SJSA1 (cell line): ENCODE measurements at places on chromosomes 4 and X. TPM values are rescaled to one million over a fixed set of nuclear protein-coding genes. Genes with fewer than 3 reads are reported as not detected.

GRCh38 chr4:11341337-11342043 lies 87.2 kb downstream of the HS3ST1 start:
- H3K27me3 ChIP-seq = no peaks in the 10 kb centered on the region
- no peaks in the 10 kb centered on the region for H3K4me1 ChIP-seq
- DNase-seq = no peak
- H3K36me3 ChIP-seq = no peaks in the 10 kb centered on the region

PDE6B gene
- total RNA-seq = not detected in 2 replicates

IL3RA gene
- not detected in 2 replicates for total RNA-seq

GRCh38 chrX:7318241-7318640 lies 170.3 kb upstream of the PUDP start:
- no peaks in the 10 kb centered on the region for H3K36me3 ChIP-seq
- no peak for DNase-seq
- no peaks in the 10 kb centered on the region for H3K27me3 ChIP-seq
- H3K27ac ChIP-seq = no peak overlapping the region
- no peaks in the 10 kb centered on the region for H3K4me1 ChIP-seq

DNA sequence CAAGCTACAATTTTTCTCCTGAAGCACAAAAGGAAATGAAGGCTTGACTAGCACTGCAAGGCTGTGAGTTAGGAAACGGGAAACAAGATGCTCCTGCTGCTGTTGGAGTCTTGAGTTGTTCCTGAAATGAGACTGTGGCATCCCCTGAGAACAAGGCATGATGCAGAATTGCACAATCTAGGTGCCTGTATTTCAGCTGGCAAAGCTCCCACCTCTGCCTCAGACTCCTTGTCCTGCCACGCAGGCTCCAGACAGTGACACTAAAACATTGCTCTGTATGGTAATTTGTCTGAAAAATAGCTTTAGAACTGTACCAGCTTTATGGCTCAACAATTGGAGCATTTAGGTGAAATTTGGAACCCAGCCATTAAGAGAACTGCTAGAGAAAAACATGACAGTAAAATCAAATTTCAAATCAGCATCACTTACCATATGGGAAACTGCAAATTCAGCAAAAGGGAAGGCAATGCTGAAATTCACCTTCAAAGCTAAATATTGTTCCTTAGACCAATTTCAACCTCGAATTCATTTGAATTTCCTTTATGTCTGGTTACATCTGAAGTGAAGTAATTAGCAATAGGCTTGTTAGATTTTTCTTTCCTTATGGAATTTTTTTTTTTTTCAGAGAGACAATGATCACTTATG lies 103.4 kb downstream of the MFAP3L start:
- no peaks in the 10 kb centered on the region for H3K36me3 ChIP-seq
- H3K4me1 ChIP-seq = no peaks in the 10 kb centered on the region
- H3K27me3 ChIP-seq = no peaks in the 10 kb centered on the region

GRIA2 gene
- total RNA-seq = not detected in 2 replicates

DNA sequence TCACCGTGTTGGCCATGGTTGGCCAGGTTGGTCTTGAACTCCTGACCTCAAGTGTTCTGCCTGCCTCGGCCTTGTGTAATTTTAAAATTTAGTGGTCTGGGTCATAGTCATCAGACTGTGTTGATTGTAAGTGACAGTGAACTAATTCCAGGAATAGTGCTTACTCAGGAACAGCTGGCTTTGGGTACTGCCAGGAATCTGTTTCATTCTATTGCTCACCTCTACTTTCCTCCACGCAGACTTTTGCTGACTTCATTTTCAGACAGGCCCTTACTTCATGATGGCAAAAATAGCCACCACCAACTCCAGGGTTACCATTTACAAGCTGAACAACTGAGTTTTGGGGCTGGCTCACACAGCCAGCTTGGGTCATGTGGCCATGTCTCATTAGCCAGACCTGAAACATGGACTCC lies 54.6 kb downstream of the FNIP2 start:
- DNase-seq = no peak
- no peak overlapping the region for H3K4me3 ChIP-seq
- H3K4me1 ChIP-seq = peaks cover 33% of the 10 kb centered on the region

- peak; percentile 61 for DNase-seq
- no peaks in the 10 kb centered on the region for H3K36me3 ChIP-seq
- H3K4me1 ChIP-seq = peaks cover 11% of the 10 kb centered on the region
- H3K4me3 ChIP-seq = no peak overlapping the region
- H3K27me3 ChIP-seq = no peaks in the 10 kb centered on the region
These were observed 147.7 kb downstream of the CPEB2 start for GRCh38 chr4:15149839-15150592.

DNA sequence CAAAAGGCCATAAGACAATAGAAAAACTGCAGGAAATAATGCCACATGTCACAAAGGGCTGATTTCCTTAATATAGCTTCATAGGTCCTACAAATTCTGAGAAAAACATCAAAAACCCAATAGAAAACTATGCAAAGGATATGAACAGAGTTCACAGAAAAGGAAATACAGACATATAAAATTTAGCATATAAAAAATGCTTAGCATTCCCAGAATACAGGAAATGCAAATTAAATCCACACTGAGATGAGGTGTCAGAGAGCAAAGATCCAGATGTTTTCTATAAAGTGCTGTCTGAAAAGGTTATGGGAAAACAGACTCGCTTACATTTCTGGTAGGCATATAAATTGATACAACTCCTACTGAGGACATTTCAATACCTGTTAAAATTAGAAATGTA lies 33.8 kb downstream of the TXK start:
- H3K4me1 ChIP-seq = no peaks in the 10 kb centered on the region
- H3K27ac ChIP-seq = no peak overlapping the region
- DNase-seq = no peak
- no peak overlapping the region for H3K4me3 ChIP-seq

RTL9 gene
- 0.11 TPM in 1 of 2 replicates, not detected in the other for total RNA-seq

- no peaks in the 10 kb centered on the region for H3K27me3 ChIP-seq
- DNase-seq = peak; percentile 63
- no peak overlapping the region for H3K27ac ChIP-seq
- H3K4me1 ChIP-seq = 0 out of 2 replicates have a peak, but pooled peaks cover 4% of the 10 kb centered on the region
- no peaks in the 10 kb centered on the region for H3K36me3 ChIP-seq
These were observed 7.3 kb upstream of the OPN1LW start for GRCh38 chrX:154136627-154137161.

DNA sequence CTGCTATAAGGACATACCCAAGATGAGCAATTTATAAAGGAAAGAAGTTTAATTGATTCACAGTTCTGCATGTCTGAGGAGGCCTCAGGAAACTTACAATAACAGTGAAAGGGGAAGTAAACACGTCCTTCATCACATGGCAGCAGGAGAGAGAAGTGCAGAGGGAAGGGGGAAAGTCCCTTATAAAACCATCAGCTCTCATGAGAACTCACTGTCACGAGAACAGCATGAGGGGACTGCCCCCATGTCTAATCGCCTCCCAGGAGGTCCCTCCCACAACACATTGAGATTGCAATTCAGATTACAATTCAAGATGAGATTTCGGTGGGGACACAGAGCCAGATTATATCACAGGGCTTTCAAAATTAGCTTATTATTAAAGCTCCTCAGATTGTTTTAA lies 209.5 kb upstream of the PPP3CA start:
- no peaks in the 10 kb centered on the region for H3K27me3 ChIP-seq
- H3K36me3 ChIP-seq = no peaks in the 10 kb centered on the region
- no peak overlapping the region for H3K27ac ChIP-seq
- DNase-seq = no peak
- H3K4me1 ChIP-seq = no peaks in the 10 kb centered on the region

GRCh38 chr4:45453258-45453853 lies 670.5 kb downstream of the GABRG1 start:
- no peaks in the 10 kb centered on the region for H3K27me3 ChIP-seq
- no peak overlapping the region for H3K27ac ChIP-seq
- H3K4me3 ChIP-seq = no peak overlapping the region

NIPAL1 gene
- total RNA-seq = 0.91 and 2.4 TPM in 2 replicates

DNA sequence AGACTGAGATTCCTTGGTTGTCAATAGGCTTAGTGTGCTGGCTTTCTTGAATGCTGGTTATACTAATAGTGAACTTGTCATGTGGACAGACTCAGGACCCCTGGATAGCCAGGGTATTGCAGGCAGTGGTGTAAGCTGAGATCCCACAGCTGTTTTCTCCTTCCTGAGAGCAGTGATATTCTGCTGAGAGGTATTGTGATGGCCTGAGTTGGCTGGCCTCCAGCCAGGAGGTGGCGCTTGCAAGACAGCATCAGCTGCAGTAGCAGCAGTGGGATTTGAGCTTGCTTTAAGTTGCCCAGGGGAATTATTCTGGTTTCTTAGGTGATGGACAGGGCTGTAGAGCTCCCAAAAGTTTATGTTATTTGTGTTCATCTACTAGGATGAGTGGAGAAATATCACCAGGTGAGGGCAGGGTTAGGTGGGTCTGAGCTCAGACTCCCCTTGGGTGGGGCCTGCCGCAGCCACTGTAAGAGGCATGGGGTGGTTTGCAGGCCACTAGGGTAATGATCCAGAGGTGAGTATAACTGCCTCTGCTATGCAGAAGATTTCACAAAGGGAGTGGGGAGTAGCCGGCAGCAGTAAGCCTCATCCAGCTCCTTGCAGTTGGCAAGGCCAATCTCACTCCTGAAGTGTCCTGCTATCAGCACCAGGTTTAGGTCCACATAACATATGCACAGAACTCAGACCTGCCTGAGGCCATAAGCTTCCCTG lies 66.2 kb downstream of the IL15 start:
- no peak overlapping the region for H3K27ac ChIP-seq
- H3K4me1 ChIP-seq = no peaks in the 10 kb centered on the region
- H3K4me3 ChIP-seq = no peak overlapping the region
- no peaks in the 10 kb centered on the region for H3K36me3 ChIP-seq

DNA sequence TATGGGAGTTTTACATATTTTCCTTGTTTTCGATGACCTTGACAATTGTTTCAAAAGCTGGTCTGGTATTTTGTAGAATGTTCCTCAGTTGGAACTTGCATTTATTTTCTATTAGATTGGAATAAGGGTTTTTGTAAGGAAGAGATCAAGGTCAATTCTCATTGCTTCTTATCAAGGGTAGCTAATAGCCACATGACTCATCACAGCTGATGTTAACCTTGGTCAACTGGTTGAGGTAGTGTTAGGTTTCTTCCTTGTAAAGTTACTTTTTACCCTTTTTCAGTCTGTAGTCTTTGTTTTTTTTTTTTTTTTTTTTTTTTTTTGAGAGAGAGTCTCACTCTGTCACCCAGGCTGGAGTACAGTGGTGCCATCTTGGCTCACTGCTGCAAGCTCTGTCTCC lies 257.2 kb downstream of the SNCA start:
- H3K27ac ChIP-seq = no peak overlapping the region
- no peaks in the 10 kb centered on the region for H3K36me3 ChIP-seq
- no peak for DNase-seq

CT45A5 gene
- not detected in 2 replicates for total RNA-seq

DNA sequence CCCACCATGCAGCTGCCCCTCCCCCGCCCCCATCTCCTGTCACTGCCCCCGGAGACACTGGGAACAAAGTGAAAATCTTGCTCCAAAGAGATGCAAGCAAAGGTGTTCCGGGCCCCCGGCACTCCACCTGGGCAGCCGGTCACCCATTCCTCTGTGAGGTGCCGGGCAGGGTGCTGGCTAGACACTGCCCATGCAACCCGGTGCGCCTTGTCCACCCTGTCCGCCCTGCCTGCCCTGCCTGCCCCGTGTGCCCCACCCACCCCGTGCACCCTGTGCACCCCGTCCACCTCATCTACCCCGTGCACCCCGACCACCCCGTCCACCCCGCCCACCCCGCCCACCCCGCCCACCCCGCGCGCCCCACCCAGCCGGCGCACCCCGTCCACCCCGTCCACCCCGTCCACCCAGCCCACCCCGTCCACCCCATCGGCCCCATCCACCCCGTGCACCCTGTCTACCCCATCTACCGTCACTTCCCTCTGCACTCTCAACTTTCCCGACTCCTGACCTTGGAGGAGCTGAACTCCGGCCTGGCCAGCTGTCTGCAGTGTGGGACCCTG lies 31.9 kb upstream of the FGFR3 start:
- no peak overlapping the region for H3K4me3 ChIP-seq
- no peak for DNase-seq
- no peak overlapping the region for H3K27ac ChIP-seq
- H3K4me1 ChIP-seq = peaks cover 4% of the 10 kb centered on the region
- H3K27me3 ChIP-seq = no peaks in the 10 kb centered on the region

DNA sequence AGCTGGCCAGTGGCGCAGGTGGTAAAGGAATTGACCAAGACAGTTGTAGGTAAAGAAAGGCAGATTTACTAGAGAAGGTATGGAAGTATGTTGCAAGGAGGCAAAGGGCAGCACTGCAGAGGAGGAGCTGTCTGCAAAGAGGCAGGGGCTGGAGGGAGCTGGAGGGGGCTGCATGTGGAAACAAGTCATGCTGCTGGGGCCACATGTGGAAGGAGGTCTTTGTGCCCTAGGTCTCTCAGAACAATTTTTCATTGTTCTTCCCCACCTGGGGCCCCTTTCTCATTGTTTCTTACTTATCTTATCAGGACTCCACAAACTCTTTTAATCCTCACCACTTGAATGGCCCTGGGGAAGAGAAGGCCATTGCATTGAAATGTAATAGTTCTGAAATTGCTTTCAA lies 144.8 kb upstream of the PLAC1 start:
- peaks cover 14% of the 10 kb centered on the region for H3K4me1 ChIP-seq
- no peak overlapping the region for H3K27ac ChIP-seq
- H3K4me3 ChIP-seq = no peak overlapping the region
- H3K27me3 ChIP-seq = no peaks in the 10 kb centered on the region
- no peaks in the 10 kb centered on the region for H3K36me3 ChIP-seq

- H3K27ac ChIP-seq = no peak overlapping the region
- H3K27me3 ChIP-seq = no peaks in the 10 kb centered on the region
- H3K36me3 ChIP-seq = no peaks in the 10 kb centered on the region
- no peak overlapping the region for H3K4me3 ChIP-seq
- H3K4me1 ChIP-seq = no peaks in the 10 kb centered on the region
- DNase-seq = no peak
These were observed 15.3 kb downstream of the SEPSECS start for GRCh38 chr4:25144870-25145481.

SLC6A14 gene
- not detected in 2 replicates for total RNA-seq
